ENCODE measurements at places on chromosomes 3 and 15.

GRCh38 chr3:195692781-195693427, 27.9 kb upstream of the MUC20 start:
- DNase-seq, result no peak

DNA sequence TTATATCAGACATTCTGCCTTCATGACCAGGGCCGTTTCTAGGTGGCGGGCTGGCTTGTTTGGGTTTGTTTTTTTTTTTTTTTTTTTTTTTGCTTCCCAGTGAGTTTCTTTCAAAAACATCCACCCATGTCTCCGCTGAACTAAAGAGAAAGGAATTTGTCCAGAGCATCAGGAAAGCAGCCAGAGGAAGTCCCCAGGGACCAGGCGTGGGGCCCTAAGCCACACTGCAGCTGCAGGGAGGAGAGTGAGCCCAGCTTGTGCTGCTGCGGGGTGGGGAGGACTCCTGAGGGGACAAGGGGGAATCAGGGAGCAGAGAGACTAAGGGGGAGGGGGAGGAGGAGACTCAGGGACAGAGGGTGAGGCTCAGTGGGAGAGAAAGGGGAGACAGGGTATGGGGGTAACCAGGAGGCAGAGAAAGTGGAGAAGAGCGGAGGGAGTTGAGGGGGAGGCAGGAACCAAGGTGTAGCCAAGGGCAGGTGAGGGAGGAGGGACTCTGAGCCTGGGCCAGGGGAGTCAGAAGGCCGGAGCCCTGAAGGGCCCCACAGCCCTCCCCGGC, 49.5 kb downstream of the CYP11A1 start:
- DNase-seq, result peak; percentile 83

GRCh38 chr3:42979044-42979972, at the start of gene GASK1A:
Gene GASK1A, plus strand, starts transcription at chr3:42979311. Its CDS starts 332 bp downstream, at chr3:42979643.
- peak; percentile 67 for DNase-seq

- DNase-seq, result no peak
Observed at GRCh38 chr3:150286390-150287147, 121.5 kb upstream of the TSC22D2 start.

DNA sequence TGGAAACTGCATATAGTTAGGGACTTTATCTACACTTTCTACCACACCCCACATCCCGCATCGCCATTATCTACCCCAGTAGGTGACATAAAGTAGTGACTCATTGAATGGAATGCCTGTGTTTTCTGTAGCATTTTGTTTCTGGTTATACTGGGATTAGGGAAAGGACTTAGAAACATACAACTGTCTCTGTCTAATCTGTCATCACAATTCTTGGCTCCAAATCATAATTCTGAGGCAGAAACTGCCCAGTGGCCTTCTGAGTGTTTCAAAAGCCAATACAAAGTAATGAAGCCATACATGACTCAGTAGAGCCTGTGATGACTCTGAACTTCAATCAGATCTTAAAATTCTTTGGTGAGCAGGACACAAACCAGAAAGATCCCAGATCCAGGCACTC, 115.7 kb upstream of the CHRM5 start:
- DNase-seq, result no peak

GRCh38 chr3:134885877-134886621, 91.0 kb downstream of the EPHB1 start:
- DNase-seq, result no peak

DNA sequence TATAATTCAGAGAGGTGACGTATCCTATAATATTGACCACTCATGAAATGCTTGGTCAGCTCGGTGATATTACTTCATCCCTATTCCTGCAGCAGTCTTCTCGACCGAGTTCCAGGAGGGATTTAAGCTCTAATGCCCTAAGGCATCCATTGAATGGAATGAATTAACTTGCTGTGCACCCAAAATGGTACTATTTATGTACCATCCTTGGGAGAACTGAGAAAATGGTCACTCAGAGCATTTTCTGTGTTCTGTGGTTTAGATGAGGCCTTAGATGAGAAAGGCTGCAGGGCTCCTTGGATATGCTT, 638 bp downstream of the BLOC1S6 start:
- DNase-seq, result no peak

- DNase-seq, result no peak
Observed at GRCh38 chr15:78205337-78205736, 29.0 kb downstream of the ACSBG1 start.

GRCh38 chr15:46502667-46503066, 867.8 kb downstream of the SQOR start:
- DNase-seq, result no peak

DNA sequence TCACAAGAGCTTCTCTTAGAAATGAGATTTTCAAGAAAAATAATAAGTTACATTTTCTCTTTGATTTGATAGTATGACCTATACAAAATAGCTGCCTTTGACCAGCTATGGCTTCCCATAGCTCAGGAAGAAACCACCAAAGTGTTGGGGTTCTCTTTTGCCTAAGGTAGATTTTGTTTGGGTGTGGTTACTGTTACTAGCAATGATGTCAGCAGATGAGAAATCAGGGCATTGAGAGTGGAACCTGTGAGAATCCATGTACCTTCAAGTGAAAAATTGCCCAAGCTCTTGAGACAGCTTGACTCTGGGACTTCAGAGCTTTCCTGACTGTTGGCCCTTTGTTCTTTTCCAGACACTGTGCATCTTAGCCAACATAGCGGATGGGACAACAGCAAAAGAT, 45.6 kb downstream of the NME9 start:
- no peak for DNase-seq

DNA sequence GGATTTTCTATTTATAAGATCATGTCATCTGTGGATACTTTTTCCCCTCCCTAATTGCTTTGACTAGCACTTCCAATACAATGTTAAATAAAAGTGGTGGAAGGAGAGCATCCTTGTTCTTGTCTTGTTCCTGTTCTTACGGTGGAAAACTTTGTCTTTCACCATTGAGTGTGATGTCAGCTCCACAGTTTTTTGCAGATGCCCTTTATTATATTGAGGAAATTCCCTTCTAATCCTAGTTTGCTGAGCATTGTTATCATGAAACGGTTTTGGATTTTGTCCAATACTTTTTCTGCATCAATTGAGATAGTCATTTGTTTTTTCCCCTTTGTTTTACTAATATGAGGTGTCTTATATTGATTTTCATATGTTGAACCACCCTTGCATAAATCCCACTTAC, 19.9 kb upstream of the IL20RB start:
- DNase-seq, result no peak

DNA sequence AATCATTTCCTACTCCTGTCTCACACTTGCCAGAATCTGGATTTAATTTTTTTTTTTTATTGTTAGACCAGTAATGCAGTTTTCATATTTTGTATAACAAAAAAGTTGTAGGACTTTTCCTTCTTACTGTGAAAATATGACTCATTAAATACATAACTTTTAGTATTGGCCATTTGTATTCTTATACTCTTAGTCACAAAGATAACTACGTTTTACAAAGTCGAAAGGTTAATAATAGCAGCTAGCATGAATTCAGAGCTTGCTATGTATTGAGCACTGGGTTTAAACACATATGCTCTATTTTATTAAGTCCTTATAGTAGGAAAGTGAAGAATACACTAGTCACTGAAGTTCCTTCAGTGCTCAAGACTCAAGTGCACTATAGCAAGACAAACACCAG, 43.1 kb downstream of the LRRN1 start:
- DNase-seq, result no peak

DNA sequence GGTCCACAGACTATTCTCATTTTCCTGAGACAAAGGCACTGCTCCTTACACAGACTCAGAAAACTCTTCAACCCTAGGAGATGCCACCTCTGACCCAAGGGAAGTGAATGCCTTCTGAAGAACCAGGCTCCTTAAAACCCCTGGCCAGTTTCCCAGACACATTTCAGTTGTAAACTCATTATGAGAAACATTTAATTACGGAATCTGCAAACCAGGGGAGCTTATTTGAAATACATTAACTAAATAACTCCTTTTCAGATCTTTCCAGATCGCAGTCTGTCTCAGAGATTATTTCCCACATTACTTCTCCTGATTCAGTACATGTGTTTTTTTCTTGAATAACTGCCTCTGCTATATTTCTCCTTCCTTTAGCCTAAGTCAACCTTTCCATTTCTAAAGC, 17.6 kb downstream of the MYO5A start:
- no peak for DNase-seq

GRCh38 chr3:183435661-183436060, 7.2 kb upstream of the MCF2L2 start:
- DNase-seq, result no peak

DNA sequence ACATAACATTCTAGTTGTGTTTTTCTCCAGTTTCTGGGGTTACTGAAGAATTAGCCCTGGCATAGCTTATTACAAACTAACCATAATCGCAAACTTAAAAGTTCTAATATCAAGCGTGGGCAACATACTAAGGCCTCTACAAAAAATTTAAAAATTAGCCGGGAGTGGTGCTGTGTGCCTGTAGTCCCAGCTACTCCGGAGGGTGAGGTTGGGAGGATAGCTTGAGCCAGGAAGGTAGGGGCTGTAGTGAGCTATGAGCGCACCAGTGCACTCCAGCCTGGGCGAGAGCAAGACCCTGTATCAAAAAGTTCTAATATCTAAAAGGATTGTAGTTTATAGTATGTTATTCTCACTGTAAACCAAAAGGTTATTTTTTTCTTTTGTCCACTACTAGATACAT, 1.1 kb downstream of the OIP5 start:
- no peak for DNase-seq

- DNase-seq, result no peak
Observed at GRCh38 chr15:69529961-69530633, 77.5 kb downstream of the RPLP1 start.

DNA sequence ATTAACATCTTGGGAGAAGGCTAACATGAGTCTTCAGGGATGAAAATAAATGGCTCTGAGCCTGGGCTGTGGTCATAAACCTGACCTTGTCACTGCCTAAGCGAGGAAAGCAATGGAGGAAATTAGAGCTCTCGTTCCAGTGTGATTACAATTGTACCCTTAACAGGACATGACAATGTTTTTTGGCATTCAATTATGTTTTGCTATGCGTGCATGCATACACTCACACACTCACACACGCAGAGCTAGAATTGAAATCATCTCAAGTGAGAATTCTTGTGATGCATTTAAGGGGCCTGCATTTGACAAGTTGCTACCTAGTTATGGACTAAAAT, 24.1 kb downstream of the ZNF80 start:
- DNase-seq, result no peak

- peak; percentile 93 for DNase-seq
Observed at GRCh38 chr15:95880031-95880570, 450.4 kb upstream of the NR2F2 start.

GRCh38 chr3:182469086-182469485, 324.2 kb upstream of the ATP11B start:
- peak; percentile 56 for DNase-seq

DNA sequence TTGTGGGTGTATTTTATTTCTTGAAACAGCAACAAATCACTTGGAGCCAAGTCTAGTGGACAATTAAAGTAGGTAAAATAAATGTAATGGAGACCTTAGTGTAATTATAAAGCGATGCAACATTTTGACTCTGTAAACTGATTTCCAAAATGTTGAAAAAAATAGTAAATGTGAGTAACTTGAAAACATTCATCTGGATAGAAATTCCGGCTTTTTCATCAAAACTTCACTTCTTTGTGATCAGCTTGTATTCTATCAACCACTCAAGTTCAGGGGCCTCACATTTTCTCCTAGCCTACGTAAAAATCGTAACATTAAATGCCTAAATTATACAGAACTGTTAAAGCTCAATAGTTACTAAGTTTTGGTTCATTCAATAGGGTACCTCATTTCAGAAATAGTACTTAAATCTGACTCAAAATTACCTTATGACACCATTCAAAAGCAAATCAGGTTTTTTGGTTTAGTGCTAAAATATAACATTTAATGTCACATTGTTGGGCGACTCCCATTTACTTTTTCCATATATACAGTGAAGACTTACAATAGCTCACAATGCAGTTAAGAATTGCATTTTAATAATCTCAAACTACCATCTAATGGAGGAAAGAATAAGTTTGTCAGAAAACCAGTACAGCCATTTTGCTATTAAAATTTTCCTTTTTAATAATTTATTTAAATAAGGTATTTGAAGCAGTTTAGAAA, 12.7 kb downstream of the CCNL1 start:
- DNase-seq, result no peak

DNA sequence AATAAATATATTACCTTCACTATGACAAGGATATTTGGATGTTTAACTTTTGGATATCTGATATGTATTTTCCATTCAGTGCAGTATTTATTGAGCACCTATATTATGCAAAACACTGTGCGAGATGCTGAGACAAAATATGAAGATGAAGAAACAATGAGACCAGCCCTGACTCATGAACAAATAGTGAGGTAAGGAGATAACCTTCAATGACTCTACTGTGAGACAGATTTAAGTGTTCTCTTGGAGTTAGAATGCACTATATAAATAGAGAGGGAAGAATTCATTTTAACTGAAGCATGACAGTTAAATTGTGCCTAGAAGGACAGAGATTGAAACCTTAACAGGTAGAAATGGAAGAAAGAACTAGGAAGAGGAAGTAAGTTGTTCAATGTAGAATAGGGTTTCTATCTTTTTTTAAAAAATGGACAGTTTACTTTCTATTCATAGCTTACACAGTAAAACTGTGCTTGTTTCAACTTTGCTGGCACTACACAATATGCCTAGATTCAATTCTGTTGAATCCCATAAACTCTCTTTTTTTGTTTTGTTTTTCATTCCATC, 124.2 kb downstream of the ZBTB20 start:
- DNase-seq, result no peak

DNA sequence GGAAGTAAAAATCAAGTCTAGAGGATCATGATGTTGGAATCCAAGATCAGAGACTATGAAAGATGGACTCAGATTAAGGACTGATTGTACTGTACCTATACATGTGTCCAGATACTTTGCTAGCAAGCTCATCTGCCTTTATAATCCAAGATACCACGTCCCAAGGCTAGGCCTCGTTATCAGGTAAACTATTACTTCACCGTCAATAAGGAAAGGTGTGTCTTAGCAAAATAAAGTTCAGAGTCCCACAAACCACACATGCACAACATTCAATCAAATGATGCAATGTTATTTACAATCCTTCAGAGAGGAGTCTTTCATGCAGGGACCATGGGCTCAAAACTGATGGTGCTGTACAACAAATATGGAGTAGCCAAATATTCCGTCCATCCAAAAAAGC, 1092.9 kb downstream of the IGSF11 start:
- DNase-seq, result no peak
